Stimulated activated CD8-positive, alpha-beta memory T cell treated with anti-CD3 and anti-CD28 coated beads, Interleukin-4, amount 100 ng/mL, for 4 hours (primary cell): ENCODE measurements at places on chromosomes 4 and X.

DNA sequence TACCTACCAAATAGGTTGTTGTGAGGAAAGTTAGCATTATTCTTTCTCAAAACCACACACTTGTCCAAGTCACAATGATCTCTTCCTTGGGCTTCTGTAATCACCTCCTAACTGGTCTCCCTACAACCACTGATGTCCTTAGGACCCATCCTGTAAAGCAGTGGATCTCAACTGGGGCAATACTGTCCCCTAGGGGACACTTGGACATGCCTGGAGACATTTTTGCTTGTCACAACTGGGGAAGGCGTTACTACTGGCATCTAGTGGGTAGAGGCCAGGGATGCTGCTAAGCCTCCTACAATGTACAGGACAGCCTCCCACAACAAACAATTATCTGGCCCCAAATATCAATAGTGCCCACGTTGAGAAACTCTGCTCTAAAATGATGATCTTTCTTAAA, 118.7 kb upstream of the AP1S2 start:
- DNase-seq = no peak

DNA sequence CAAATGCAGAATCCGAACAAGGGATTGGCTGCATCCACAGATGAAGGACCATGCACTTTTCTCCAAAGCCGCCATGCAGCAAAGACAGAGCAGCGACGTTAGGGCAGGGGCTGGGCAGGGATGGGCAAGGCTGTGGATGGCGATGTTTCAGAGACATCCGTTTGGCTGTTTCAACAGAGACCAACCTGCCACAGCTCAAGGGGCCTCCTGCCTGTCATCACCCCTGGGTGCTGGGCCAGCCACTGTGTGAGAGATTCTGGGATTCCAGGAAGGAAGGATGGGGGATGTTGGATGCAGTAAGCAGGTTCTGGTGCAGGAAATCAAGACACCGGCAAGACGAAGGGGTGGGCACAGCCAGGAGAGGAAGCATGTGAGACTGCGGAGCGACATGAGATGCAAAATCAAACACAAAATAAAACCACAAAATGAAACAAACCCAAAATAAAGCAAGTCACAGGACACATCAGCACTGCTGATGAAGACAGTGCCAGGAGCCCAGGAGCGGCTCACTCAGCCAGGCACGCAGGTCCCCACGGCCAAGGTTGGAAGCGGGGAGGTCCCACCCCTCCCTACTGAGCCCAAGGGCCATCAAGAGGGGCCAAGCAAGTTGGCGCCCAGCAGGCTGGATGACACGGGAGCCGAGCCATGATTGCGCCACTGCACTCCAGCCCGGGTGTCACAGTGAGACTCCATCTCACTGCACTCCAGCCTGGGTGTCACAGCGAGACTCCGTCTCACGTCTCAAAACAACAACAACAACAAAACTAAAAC, 68.1 kb downstream of the FAM53A start:
- DNase-seq = no peak

- DNase-seq = no peak
These were observed 332.8 kb downstream of the SH2D1A start for GRCh38 chrX:124679199-124679598.

DNA sequence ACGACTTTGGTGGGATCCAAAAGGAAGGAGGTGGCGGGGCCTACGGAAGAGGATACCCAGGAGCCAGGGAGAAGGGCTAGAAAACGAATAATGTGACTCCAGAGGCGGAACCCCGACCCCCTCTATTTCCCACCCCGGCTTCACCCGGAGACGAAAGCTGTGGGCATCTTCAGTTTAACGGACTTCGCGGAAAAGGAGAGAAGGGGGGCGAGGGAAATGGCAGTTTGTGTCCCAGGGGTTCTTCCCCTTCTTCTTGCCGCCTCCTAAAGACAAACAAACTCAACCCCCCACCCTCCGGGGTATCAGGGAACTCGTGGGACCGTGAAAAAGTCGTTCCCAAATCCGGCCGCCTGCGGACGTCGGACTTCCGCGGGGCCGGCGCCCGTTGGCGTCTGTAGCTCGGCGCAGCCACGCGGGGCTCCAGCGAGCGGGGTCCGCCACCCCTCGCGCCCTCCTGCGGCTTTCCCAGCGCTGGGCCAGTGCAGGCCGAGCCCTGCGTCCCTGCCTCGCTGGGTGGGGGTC, 3.6 kb upstream of the LEF1 start:
- DNase-seq = no peak

- DNase-seq = no peak
These were observed 25.4 kb downstream of the COL4A6 start for GRCh38 chrX:108412783-108413182.

GRCh38 chr4:168569066-168569930, 72.4 kb downstream of the PALLD start:
- no peak for DNase-seq

- DNase-seq = no peak
These were observed 37.9 kb downstream of the PDGFC start for GRCh38 chr4:156933633-156934258.

DNA sequence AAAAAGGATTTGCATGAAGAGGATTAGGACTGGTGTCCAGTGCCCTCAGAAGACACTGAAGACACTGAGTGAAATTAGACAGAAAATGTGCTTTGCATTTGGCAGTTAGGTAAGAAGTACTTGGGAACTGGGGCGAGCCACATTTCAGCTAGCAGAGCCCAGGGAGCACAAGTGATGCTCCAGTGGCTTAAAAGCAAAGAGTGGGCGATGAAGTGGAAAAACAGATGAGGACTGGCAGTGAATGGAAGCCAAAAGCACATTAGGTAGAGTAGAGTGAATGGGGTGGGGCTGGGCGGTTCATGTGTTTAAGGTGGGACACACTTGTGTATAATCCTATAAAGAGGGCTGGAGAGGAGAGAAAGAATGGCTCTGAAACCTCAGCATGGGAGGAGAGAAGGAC, 18.4 kb downstream of the DCLK2 start:
- DNase-seq = no peak

- DNase-seq = no peak
These were observed 53.4 kb downstream of the ZNF518B start for GRCh38 chr4:10403633-10404445.

- DNase-seq = peak; percentile 27
These were observed 55.0 kb downstream of the FAM53A start for GRCh38 chr4:1628892-1629698.

DNA sequence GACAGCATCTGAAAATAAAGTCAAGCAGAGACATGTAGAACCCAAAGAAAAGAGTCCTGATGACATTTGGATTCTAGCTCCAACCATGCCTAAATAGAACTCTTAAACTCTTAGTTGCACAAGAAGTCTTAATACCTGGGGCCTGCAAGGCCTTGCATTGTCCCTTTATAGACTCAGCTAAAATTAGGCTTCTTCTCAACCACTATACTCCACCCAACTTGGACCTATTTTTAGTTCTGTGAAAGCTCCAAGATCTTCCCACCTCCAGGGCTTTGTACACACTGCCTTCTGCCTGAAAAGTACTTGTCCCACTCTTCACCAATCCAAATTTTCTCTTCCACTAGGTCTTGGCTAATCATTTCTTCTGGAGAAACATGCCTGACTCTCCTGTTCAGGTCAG, 36.5 kb downstream of the PLK4 start:
- DNase-seq = no peak

GRCh38 chr4:20684852-20685763, 15.2 kb upstream of the PACRGL start:
- no peak for DNase-seq

DNA sequence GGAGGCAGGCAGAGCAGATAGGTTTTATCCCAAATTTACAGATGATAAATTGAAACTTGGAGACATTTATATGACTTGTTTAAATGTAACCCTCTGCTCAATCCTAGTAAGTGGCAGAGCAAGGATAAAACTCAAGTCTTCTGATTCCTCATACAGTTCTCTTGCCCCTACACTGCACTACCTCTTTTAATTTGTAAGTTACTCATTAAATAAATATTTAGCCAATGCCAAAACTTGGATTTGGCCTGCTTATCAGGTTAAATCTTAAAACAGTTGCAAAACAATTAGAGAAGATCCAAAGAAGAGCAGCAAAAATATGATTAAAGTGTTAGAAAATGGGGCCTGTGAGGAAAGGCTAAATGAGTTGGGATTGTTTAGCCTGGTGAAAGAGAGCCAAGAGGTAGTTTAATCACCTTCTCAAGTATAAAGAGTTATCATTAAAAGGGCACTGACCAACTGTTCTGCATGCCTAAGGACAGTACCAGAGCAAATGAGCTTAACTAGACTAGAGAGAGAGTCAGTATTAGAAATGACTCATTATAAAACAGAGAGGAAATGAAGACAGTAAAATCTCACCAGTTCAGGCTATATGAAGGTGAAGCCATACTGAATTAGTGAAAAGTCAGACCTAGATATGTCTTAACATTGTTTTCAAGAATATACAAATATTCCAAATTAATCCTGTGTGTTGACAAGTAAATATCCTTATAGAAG, 146.3 kb downstream of the GRIA3 start:
- DNase-seq = no peak

DNA sequence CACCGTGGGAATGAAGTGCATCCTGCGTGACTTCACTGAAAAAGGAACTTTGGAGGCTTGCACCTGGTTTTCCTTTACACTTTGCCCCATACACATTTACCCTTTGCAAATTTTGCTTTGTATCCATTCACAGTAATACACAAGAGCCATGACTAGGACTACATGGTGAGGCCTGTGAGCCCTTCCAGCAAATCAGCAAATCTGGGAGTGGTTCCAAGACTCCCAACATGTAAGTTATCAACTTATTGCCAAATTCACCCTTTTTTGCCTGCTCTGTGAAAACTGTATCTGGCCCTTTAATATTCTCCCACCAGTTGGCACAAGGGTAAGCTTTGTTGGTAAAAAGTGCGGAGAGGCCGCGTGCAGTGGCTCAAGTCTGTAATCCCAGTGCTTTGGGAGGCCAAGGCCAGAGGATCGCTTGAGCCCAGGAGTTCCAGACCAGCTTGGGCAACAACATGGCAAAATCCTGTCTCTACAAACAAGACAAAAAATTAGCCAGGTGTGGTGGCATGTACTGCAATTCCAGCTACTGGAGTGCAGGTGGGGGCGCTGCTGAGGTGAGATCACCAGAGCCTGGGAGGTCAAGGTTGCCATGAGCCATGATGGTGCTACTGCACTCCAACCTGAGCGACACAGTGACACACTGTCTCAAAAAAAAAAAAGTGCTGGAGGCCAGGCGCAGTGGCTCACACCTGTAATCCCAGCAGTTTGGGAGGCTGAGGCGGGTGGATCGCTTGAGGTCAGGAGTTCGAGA, 5.0 kb downstream of the PRMT9 start:
- DNase-seq = no peak

GRCh38 chr4:52755426-52755825, 4.2 kb upstream of the ERVMER34-1 start:
- no peak for DNase-seq

DNA sequence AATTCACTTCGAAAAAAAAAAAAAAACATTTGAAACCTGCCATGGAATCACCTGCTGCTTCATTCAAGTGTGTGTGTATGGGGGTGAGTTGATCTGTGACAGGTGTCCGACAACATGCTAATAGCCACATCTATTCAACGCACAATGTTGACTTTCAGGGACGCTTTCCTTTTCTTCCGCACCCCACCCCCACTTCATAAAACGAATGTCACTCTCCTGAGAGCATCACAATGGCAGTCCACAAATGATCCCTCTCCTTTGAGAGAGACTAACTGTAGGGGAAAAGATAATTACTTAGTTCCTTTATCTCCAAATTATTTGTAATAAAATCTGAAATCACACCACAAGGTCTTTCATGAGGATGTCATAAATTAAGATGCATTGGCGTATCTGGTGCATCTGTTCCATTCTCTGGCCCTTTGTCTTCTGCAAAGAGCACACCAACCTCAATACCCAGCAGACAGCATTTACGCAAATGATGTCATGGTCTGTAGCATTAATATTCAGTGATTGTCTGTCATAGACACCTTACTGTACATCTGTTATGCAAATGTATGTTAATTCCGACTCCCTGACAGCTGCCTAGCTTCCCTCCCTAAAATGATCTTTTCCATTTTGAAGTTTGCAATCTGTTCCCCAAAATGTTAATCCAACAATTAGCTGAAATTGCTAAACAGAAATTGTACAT, 640.0 kb upstream of the BOD1L1 start:
- DNase-seq = no peak

GRCh38 chr4:186058253-186058979, 10.5 kb upstream of the TLR3 start:
- DNase-seq = no peak

DNA sequence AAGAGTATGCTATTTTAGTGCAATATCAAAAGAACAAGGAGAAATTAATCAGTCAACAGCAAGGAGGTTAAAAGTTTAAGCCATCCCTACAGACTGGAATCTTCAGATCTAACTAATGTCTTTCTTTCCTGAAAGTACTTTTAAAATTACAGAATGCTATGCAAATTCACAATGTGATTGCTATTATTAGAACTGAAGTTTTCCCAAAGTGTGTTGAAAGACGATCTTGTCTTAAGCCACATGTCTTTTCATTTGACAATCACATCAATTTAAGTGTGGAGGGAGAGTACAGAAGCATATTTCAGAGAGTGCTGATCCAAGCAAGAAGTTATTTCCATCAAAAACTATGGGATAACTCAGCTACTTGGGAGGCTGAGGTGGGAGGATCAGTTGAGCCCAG, 64.7 kb upstream of the TNIP3 start:
- no peak for DNase-seq

DNA sequence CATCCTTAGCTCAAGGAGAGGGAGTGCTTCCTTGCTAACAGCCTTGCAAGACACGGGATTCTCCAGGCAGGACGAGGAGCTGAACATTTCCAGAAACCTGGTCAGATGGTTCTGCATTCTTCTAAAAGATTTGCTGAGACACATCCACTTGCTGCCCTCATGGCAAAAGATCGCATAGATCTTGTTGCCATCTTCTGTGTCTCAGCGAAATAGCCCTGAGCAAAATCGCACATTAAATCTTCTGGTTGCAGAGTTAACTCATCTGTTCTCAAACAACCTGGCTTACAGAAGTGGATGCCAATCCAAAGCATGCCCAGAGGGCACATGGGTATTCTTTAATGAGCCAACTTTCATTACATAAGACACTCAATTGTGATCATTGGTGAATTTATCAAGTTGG, 167.5 kb downstream of the PRKX start:
- no peak for DNase-seq

GRCh38 chr4:136583567-136583966, 948.7 kb downstream of the PCDH18 start:
- no peak for DNase-seq

DNA sequence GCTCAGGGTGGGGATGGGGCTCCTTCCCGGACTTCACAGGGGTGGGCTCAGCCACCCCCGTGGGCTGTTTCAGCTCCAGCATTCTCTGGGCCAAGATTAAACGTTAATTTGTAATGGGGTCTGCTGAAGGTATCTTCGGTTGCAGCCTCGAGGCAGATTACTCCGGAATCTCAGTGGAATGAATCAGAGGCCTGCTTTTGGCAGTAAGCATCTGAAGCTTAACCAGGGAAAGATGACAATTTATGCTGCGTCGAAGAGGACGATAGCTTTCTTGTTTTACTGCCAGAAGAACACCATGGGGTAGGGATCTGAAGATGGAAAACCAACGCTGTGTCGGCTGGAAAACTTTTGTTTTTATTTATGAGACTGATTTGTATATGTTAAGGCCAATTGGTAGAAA, 129.2 kb upstream of the MSX1 start:
- no peak for DNase-seq
